ENCODE measurements at places on chromosomes 7 and 10.

DNA sequence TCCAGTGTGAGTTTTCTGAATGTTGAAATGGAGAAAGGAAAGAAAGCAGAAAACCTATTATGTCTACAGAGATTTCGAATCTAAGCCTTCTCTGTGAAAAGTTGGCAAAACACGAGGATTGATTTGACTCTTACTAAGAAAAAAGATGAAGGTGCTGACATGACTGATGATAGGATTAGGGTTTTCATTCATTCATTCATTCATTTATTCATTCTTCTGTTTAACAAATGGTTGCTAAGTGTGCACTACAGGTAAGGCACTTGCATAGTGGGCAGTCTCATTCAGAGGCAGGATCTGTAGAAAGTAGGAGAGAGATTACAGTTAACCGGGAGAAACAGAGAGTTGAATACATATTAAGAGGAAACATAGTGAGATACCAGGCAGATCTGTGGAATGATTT, 137.1 kb downstream of the ZNF365 start:
- DNase-seq: no peak

GRCh38 chr7:155741082-155741481, 71.2 kb downstream of the SHH start:
- DNase-seq: no peak

DNA sequence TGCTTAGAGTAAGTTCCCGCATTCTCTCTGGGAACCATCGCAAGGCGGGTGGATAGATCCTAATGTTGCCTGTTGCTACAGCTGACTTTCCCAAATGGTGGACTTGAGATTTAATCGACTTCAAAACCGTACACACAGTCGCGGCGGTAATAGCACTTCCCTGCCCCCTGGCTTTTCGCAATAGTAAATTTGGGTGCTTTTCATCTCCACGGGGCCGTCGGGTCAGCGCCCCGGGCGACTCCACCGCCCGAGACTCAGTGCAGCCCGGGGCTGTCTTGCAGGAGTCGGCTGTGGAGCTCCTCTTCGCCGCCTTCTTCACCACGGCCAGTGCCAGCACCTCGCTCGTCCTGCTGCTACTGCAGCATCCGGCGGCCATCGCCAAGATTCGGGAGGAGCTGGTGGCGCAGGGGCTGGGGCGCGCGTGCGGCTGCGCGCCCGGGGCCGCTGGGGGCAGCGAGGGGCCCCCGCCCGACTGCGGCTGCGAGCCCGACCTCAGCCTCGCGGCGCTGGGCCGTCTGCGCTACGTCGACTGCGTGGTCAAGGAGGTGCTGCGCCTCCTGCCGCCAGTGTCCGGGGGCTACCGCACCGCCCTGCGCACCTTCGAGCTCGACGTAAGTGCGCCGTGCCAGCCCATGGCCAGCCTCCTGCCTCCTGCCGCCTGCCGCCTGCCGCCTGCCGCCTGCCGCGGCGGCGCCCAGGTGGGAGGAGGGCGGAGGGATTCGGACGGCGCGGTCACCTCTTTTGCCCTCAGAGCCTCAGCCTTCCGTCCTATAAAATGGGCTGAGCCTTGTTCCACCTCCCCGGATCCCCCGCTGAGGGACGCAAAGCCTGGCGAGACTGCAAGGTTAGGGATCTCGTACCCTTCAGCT, 5.3 kb downstream of the CYP26C1 start:
- no peak for DNase-seq

DNA sequence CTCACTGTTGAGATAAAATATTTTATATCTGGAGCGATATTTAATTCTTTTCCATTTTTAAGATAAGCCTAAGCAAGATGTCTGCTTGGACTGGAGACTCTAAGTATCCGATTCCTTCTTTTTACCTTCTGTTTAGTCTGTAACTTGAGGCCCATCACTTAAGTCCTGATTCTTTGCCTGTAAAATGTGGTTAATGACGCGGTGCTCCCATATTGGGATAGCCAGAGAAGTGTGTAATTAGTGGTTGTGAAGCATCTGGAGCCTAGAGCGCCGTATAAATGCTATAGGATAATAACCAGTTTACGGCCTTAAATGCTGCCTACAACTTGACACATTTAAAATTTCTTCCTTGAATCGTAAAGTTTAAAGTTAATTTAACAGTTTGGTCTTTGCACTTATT, 132.9 kb downstream of the CHN2 start:
- no peak for DNase-seq

GRCh38 chr10:44975431-44976331, 2.9 kb downstream of the DEPP1 start:
- DNase-seq: no peak
